SW480 (cell line): ENCODE measurements at places on chromosomes 5 and 9.

DNA sequence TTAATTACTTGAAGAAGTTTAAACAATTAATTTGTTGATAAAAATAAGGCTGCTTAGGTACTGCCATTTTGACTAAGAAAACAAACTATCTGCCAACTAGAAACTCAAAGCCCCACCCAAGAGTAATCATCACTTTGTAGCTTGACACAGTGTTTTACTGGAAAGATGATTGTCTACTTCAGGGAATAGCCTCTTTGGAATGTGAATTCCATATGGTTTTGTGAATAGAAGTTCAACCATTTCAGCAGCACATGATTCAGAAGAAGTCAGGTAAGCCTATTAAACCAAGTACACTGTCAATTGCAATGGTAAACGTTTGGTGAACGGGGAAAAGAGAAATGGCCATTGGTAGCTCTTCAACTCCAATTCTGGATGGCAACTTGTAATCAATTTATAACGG is 55.2 kb downstream of the PLK2 start:
- DNase-seq, result no peak

DNA sequence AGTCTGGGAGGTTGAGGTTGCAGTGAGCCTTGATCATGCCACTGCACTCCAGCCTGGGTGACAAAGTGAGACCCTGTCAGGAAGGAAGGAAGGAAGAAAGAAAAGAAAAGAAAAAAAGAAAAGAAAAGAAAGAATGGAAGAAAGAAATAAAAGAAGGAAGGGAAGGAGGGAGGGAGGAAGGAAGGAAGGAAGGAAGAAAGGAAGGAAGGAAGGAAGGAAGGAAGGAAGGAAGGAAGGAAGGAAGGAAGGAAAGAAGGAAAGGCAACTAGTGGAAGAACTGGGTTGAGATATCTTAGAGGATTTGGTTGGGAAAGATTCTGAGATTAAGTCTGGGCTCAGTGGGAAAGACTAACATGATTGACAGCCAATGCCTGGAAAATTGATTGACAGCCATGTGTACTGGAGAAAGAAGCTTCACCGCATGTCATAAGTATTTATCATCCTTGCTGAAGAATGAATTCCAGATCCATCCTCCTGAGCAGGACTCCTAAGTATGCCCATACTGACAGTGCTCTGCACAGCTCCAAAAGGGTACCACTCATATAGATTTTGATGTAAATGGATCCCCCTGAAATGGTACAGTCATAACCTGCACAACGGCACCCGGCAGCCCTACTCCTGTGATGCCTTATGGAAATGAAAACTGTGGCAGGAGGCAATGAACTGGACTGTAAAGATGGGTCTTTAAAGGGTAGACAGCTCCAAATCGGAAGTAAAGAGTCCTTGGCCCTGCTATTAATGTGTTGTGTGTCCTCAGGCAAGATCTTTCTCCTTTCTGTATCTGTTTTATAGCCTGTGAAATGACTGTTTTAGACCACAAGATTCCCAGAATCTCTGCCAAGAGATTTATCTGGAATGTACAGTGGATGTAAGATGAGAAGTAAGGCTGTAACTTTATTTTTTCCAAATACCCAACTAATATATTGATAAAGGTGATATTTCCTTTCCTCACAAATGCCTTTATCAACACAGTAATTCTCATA is 16.9 kb upstream of the ADRA1B start:
- DNase-seq, result peak; percentile 28

GRCh38 chr9:4864698-4865097 is 72.0 kb downstream of the RCL1 start:
- no peak for DNase-seq

GRCh38 chr5:14405267-14405666 is 176.3 kb upstream of the OTULINL start:
- DNase-seq, result no peak

GRCh38 chr5:37957218-37957617 is 117.4 kb upstream of the GDNF start:
- no peak for DNase-seq
